Stimulated activated CD8-positive, alpha-beta memory T cell treated with anti-CD3 and anti-CD28 coated beads, Interleukin-7, amount 100 ng/mL, for 4 hours (primary cell): ENCODE measurements at places on chromosomes 16 and 17.

- no peak for DNase-seq
These were observed 28.5 kb downstream of the SYCE1L start for GRCh38 chr16:77227745-77228144.

DNA sequence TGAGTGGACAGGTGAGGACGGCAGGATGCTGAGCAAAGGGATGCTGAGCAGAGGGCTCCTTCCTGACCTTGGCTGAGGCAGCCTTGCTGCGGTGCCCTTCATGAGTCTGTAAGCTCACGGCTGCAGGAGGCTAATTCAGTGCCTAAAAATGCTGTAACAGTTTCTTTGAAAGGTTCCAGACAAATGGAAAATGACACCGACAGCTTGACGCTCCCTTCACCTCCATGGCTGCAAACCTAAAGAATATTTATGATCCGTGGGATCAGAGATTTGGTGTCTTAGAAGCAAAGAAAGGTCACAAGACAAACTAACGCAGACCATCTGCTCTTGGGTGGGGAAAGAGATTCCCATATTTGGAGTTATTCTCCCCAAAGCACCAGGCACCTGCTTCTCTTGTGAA lies 28.0 kb downstream of the TOM1L2 start:
- DNase-seq = no peak

- DNase-seq = no peak
These were observed 10.3 kb upstream of the CCL22 start for GRCh38 chr16:57348327-57348726.

- DNase-seq = no peak
These were observed 141.2 kb downstream of the SEC14L1 start for GRCh38 chr17:77281904-77282367.

DNA sequence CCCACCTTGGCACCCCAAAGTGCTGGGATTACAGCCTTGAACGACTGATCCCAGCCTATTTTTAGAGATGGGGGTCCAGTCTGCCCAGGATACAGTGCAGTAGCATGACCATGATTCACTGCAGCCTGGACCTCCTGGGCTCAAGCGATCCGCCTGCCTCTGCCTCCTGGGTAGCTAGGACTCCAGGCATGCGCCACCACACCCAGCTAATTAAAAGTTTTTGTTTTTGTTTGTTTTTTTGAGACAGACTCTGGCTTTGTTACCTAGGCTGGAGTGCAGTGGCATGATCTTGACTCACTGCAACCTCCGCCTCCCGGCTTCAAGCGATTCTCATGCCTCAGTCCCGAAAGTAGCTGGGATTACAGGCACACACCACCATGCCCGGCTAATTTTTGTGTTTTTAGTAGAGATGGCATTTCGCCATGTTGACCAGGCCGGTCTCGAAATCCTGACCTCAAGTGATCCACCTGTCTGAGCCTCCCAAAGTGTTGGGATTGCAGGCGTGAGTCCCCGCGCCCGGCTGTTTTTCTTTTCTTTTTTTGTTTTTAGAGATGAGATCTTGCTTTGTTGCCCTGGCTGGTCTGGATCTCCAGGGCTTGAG lies 2.3 kb upstream of the PAFAH1B1 start:
- DNase-seq = no peak

- DNase-seq = no peak
These were observed 187.3 kb downstream of the CDH13 start for GRCh38 chr16:82814059-82814458.

DNA sequence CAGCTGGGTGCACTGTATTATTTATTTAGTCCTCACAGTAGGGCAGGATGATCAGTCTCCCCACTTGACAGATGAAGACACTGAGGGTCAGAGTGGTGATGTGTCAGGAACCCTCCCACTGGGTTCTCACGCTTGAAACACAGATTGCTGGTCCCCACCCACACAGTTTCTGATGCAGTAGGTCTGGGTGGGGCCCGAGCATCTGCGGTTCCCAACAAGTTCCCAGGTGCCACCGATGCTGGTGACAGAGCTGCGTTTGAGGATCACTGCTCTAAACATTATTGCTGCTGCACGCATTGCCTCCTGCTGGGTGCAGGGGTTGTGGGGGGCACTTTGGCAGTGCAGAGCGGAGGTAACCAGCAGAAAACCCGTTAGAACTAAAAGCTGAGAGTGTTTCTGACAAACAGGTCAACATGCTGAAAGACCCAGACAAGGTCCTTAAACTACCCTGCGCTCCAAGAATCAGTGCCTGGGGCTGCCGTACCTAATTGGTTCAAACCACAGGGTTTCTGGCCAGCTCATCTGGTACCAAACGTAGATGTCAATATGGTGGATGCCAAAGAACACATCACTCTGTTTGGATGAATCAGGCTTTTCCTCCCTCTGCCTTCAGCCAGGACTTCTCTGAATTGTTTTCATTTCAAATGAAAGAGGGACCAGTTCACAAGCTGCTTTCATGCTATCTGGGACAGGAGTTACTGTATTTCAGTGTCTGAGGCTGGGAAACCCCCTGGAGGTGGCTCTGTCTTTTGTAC lies 76.0 kb downstream of the ABCC1 start:
- peak; percentile 44 for DNase-seq

- DNase-seq = no peak
These were observed 5.8 kb downstream of the NLGN2 start for GRCh38 chr17:7413346-7413985.

DNA sequence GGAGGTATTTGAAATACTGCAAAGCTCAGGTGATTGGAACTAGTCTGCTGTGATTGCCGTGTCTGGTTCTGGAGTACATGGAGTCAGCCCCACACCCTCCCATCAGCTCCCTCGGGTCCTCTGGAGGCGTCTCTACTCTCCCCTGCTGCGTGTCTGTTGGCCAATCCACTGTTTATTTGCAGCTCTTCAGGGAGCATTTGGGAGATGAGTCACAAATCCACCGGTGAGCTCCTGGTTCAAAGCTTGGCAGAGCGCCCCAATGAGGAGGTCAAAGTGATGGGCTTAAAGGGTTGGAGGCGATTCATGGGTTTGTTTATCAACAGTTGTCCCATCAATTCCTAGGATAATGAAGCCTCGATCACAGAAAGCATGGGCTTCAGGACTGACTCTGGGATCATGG lies 14.6 kb downstream of the CALB2 start:
- no peak for DNase-seq

- DNase-seq = no peak
These were observed 40.2 kb downstream of the ZNF750 start for GRCh38 chr17:82799591-82799990.

GRCh38 chr16:69411064-69411985 lies 13.1 kb upstream of the CYB5B start:
- DNase-seq = no peak

- no peak for DNase-seq
These were observed 33.2 kb upstream of the ABCC11 start for GRCh38 chr16:48280546-48280945.

- peak; percentile 47 for DNase-seq
These were observed 10.5 kb upstream of the TSPOAP1 start for GRCh38 chr17:58338841-58339754.

DNA sequence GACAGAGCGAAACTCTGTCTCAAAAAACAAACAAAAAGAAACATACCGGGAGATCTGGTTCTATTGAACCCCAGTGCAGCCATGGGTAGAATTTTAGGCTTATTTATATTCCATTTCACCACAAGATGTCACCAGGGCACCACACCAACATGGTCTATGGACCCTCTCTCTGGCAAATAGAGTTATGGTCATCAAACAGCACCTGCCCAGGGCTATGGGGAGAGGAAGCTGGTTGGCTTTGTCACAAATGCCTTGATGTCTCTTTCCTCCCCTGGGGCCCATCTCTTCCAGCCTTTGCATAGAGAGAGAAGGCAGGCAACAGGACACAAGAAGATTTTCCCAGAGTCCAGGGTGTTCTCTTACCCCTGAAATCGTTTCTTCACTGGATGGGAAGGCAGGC lies 128.4 kb downstream of the WWOX start:
- DNase-seq = no peak

DNA sequence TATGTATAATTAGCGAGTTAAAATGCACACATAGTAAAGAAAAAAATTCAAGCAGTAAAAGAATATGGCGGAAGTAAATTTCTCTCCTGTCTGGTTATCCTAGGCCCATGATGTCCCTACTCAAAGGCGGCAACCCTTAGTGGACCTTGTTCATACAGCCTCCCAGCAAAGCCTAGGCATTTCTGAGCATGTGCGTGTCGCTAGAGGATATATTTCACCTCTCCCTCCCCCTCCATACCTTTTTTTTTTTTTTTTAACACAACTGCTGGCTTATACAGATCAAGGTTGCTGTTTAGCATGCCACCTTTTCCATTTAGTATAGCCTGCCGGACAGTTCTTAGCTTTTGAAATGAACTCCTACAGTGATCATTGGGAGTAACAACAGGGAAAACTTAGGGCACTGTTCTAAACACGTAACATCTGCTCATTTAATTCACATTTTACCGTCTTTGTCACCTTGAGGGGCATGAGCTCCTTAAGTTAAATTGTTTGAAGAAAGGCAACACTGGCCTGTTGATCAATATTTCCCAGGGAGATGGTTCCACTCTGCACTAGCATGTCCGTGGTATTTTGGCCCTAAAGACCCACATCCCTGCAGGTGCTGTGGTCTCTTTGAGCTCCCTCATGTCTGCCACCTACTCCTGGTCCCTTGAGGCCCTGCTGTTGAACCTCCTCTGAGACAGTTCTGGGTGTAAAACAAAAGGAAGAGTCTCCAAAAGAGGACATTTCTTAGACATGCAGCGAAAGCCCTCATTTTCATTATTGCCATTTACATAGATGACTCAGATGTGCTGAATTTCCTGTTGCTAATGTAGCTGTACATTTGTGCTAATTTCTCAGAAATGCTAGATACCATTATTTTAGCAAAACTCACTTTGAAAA lies 4.1 kb upstream of the TNFRSF13B start:
- no peak for DNase-seq

GRCh38 chr16:68111379-68111778 lies 26.2 kb downstream of the NFATC3 start:
- no peak for DNase-seq

GRCh38 chr17:44308865-44309264 lies 464 bp downstream of the RUNDC3A start:
- no peak for DNase-seq

DNA sequence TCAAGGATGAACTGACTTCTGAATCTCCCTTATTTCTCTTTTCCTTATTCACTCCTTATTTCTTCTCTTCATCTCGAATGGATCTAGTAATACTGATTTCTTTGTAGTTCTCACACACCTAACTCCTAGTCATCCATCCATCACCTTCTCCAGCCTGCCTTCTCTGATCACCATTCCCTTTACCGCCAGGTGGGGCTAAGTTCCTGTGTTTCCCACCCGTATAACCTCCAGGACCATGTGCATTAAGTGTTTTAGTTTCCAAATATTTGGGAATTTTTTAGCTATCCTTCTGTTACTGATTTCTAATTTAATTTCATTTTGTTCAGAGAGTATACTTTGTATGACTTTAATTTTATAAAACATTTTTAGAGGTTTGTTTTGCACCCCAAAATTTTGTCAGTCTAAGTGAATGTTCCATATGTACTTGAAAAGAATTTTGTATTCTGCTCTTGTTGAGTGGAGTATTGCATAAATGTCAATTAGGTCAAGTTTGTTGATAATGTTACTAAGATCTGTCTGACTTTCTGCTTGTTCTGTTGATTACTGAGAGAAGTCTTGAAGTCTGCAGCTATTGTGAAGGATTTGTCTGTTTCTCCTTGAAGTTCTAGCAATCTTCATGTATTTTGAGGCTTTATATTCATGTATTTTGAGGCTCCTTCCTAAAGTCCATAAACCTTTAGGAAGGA lies 8.8 kb downstream of the BPTF start:
- no peak for DNase-seq

DNA sequence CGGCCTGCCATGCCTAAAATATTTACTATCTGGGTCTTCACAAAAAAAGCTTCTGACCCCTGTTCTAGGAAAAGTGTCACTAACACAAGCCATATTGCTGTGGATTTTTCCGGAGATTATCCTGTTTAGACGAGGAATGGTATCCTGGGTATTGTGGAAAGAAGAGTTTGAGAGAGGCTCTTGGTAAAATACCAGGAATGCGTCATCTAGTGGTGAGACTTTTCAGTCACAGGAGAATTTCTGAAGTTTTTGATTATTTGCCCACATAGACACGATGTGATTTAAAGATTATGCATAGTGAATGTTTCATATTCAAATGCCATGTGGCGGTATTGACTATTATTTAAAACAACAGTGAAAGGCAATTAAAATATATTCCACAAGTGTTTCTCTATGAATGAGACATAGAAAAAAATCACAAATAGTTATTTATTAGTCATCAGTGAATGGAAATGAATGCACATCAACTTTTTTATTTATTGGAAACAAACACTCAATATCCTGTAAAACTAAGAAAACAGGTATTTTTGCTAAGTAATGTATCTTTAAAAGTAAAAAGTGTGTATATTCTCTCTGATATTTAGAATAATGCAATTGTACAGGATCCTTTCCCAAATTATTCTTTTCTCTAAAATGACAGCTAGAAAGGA lies 7.8 kb downstream of the KRT28 start:
- DNase-seq = no peak

DNA sequence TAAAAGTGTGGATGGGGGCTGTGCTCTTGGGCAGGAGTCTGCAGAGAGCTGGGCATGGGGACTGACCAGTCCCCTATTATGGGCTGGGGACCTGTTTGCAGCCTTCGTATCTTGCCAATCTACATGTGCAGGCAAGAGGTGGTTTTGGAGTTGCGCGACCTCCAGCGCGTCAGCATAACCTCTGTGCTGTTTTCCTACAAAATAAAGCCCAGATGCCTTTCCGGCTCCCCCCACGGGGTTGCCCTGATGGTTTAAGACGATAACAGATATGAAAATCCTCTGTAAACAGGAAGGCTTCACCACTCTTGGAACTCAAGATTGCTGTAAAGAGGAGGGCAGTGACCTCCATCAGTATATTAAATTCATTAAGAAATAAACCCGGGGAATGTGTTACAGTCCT lies 16.5 kb upstream of the SPPL2C start:
- DNase-seq = no peak

GRCh38 chr17:79777894-79778503 lies at the start of gene CBX2:
Gene CBX2 (plus strand): TSS chr17:79778148. CDS start chr17:79778236, 88 bp downstream.
- peak; percentile 80 for DNase-seq

DNA sequence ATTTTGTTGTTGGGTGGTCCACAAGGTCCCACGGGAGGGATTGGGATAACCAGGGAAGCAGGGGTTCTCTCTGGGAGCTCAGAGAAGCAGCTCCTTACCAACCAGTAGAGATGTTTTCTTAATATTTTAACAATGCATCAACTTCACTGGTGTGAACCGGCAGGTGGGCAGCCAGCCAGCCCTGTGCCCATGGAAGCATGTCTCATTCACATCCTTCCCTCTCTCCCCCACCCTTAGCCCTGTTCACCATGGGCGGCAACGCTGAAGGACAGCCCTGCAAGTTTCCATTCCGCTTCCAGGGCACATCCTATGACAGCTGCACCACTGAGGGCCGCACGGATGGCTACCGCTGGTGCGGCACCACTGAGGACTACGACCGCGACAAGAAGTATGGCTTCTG lies 9.3 kb downstream of the MMP2 start:
- DNase-seq = no peak

GRCh38 chr17:32141258-32141657 lies 1.0 kb upstream of the RHOT1 start:
- DNase-seq = no peak

GRCh38 chr17:57266902-57267311 lies 10.6 kb downstream of the MSI2 start:
- DNase-seq = no peak
